H4 (cell line): ENCODE measurements at places on chromosomes 3 and 15. TPM values are rescaled to one million over a fixed set of nuclear protein-coding genes. Genes with fewer than 3 reads are reported as not detected.

Gene STRC
- total RNA-seq = 0.08 TPM in 1 of 2 replicates, not detected in the other

- no peak for DNase-seq
These were observed 71.6 kb downstream of the MEIS2 start for GRCh38 chr15:37028625-37029296.

DNA sequence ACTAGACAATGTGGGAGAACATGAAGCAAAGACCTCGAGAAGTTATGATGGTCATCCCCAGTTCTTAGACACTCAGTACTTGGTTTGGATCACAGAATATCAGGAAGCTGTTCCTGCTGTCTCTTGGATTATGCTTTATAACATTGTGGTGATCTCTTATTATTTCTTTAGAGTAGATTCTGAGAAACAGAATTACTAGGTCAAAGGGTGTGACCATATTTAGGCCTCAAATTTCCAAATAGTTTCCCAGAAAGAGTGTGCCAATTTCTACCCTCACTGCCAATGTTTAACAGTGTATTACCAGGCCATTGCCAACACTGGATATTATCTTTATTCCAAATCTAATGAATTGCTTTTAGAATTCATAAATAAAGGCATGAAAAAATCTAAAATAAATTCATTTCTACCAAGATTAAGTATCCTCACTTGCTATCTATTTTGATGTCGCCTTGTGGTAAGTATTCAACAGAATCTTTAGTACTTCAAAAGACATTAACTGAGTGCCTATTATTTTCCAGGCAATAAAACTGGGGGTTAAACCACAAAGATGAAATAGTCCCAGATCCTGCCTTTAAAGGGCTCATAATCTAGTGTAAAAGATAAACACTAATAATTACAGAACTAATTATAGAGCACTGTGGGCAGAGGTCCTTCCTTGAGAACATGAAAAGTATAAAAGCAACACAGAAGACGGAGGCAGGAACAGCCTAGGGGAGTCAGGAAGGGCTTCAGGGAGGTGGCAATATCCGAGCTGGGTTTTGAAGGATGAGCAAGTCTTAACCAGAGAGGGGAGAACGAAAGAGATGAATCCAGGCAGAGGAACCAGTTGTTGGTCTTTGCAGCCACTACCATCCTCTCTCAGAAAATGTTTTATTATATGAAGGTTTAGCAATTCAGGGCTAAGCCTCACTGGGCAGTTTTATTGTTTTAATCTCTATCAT is 86.8 kb downstream of the IGF2BP2 start:
- DNase-seq = no peak

GRCh38 chr3:49023775-49024174 is 1.9 kb downstream of the NDUFAF3 start:
- DNase-seq = no peak

DNA sequence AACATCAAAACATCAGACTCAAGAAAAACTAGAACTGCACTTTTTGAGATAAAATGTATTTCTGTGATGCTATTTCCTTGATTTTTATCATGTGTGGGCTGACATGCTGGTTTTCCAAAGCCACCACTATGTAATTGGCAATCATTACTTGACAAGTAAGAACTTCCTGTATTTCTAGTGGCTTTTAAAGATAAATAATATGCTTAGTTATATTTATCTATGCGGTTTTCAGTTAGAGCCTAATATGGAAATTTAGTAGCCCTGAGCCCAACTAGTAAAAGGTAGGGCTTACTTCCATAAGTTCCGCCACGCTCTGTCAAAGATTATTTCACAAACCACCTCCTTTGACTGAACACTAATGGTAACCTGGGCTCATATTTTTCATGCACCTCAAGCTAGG is 91.6 kb downstream of the PPARG start:
- peak; percentile 61 for DNase-seq

Gene RAB6B
- total RNA-seq = 1.1 and 1.5 TPM in 2 replicates

- DNase-seq = no peak
These were observed 44.0 kb downstream of the PSMD6 start for GRCh38 chr3:63979093-63979885.

DNA sequence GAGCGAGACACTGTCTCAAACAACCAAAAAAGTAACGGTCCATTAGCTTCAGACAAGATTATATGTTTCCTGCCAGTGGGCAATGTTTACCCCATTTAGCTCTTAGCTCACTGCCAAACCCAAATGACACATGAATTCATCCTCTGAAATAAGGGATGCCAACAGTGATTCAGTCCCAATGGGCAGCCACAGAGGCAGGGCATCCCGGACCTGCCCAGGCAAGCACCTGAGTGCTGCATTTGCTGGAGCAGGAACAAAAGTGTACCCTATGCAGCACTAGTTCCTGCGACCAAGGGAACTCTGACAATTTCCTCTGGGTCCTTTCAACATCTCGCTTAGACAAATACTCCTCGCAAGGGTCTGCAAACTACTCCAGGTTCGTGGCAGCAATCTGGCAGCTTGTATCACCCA is 8.0 kb downstream of the IP6K2 start:
- DNase-seq = no peak

DNA sequence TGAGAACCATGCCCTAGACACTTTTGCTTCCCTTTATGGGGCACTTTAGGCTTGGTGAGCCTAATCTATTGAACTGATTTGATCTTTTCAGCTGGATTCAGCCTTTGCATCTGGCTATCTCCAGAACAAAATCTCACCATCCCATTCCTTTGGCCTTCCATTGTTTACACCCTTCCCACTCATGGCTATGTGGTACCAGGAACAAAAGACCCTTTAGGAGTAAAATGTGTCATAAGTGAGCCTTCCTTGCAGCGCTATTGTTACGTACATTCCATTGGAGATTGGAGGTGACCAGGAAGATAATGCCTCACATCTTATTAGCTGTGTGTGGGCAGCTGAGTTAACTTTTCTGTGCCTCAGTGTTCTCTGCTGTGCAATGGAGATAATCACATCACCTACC is 188.4 kb downstream of the SATB1 start:
- no peak for DNase-seq

- DNase-seq = no peak
These were observed 19.6 kb downstream of the NR2F2 start for GRCh38 chr15:96349857-96350720.

- DNase-seq = no peak
These were observed 800.6 kb upstream of the CFAP20DC start for GRCh38 chr3:59850417-59850816.
